Caco-2 (cell line): ENCODE measurements at places on chromosomes 6 and 20. TPM values are rescaled to one million over a fixed set of nuclear protein-coding genes. Genes with fewer than 3 reads are reported as not detected.

The ENPP1 gene
- total RNA-seq: 4.6 and 4.8 TPM in 2 replicates

The SLC2A10 gene
- 4.2 and 4.3 TPM in 2 replicates for total RNA-seq

The RHAG gene
- total RNA-seq: not detected in 2 replicates

The PRSS16 gene
- 16.4 and 16.5 TPM in 2 replicates for total RNA-seq

The SPATA2 gene
- total RNA-seq: 29.0 TPM in 2 replicates

The LCA5 gene
- total RNA-seq: 10.9 and 12.2 TPM in 2 replicates

The HLA-DQB1 gene
- total RNA-seq: not detected in 2 replicates

The HSPA1L gene
- total RNA-seq: 0.86 and 1.6 TPM in 2 replicates

The ARMH2 gene
- not detected in 2 replicates for total RNA-seq

The MLIP gene
- total RNA-seq: 0.88 and 1.8 TPM in 2 replicates

The WFDC2 gene
- total RNA-seq: 14.3 and 16.9 TPM in 2 replicates

The NKX2-2 gene
- total RNA-seq: not detected in 2 replicates

The TCF21 gene
- total RNA-seq: not detected in 2 replicates

The CCN5 gene
- total RNA-seq: not detected in 2 replicates

The LHFPL5 gene
- total RNA-seq: not detected in 2 replicates

The SCGN gene
- 7.7 and 11.7 TPM in 2 replicates for total RNA-seq

The SUN5 gene
- total RNA-seq: not detected in 2 replicates

The TRIM40 gene
- not detected in 2 replicates for total RNA-seq

The SLC35F1 gene
- total RNA-seq: not detected in 2 replicates

The TFAP2B gene
- not detected in 2 replicates for total RNA-seq

The PSORS1C2 gene
- not detected in 2 replicates for total RNA-seq

The APOM gene
- 14.8 and 15.8 TPM in 2 replicates for total RNA-seq

The HTR1E gene
- not detected in 2 replicates for total RNA-seq

The GNMT gene
- total RNA-seq: not detected in 2 replicates

The GATA5 gene
- 0.12 and 0.25 TPM in 2 replicates for total RNA-seq

The VGLL2 gene
- total RNA-seq: not detected in 2 replicates

The TBXT gene
- not detected in 2 replicates for total RNA-seq

The TRMT6 gene
- total RNA-seq: 30.0 and 35.5 TPM in 2 replicates

The EFCAB8 gene
- total RNA-seq: 1.8 and 2.0 TPM in 2 replicates

The SNAP91 gene
- not detected in 2 replicates for total RNA-seq

The LPA gene
- not detected in 2 replicates for total RNA-seq

The WFDC12 gene
- not detected in 2 replicates for total RNA-seq

The SYNDIG1 gene
- not detected in 2 replicates for total RNA-seq

The OOEP gene
- total RNA-seq: not detected in 2 replicates

The BPIFB2 gene
- total RNA-seq: not detected in 2 replicates

The FOXS1 gene
- total RNA-seq: not detected in 2 replicates

The BHLHE23 gene
- total RNA-seq: 0.49 and 0.95 TPM in 2 replicates

The TCP11 gene
- total RNA-seq: not detected in 2 replicates

The DYNLT2 gene
- total RNA-seq: 2.4 and 2.6 TPM in 2 replicates

The MEP1A gene
- total RNA-seq: 8.1 and 12.0 TPM in 2 replicates

The SCRT2 gene
- not detected in 2 replicates for total RNA-seq

The THBS2 gene
- 0.07 TPM in 1 of 2 replicates, not detected in the other for total RNA-seq

The WFDC10B gene
- total RNA-seq: not detected in 2 replicates

The VNN1 gene
- total RNA-seq: not detected in 2 replicates

The BPIFA1 gene
- not detected in 2 replicates for total RNA-seq

The JPH2 gene
- 10.5 and 11.1 TPM in 2 replicates for total RNA-seq

The SDC4 gene
- total RNA-seq: 227 and 242 TPM in 2 replicates

The PCIF1 gene
- total RNA-seq: 66.5 and 75.9 TPM in 2 replicates

The LRRN4 gene
- total RNA-seq: 17.9 and 19.6 TPM in 2 replicates

The BCAS1 gene
- 1.2 and 2.0 TPM in 2 replicates for total RNA-seq

The PPDPF gene
- total RNA-seq: 511 and 634 TPM in 2 replicates

The PPIL6 gene
- total RNA-seq: 0.30 TPM in 1 of 2 replicates, not detected in the other

The HLA-DMB gene
- total RNA-seq: not detected in 2 replicates

The SLC22A1 gene
- total RNA-seq: 1.5 and 2.0 TPM in 2 replicates

The SLC24A3 gene
- 0.14 and 0.21 TPM in 2 replicates for total RNA-seq

The TTK gene
- 37.4 and 40.0 TPM in 2 replicates for total RNA-seq
